ENCODE measurements at places on chromosomes 6 and 20.

- DNase-seq: no peak
Observed at GRCh38 chr20:14780508-14780907, 443.1 kb upstream of the FLRT3 start.

GRCh38 chr20:35502352-35502751 is 27.1 kb downstream of the C20orf173 start:
- DNase-seq: no peak

DNA sequence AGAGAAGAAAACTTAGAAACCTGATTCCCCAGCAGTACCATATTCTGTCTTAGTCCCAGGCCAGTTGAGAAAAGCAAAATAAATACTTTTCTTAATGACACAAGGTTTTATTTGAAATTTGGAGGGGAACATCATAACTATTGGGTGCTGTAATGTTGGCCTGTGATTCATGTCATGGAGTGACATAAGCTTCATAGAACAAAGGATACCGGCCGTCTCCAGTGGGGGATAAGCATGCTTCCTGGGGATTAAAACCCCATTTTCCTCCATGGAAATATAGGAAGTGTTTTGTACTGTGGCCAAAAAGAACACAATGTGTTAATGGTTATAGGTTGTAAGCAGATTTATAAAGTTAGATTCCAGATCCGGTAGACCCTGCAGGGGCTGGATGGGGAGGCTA is 18.0 kb downstream of the MTHFD1L start:
- no peak for DNase-seq

DNA sequence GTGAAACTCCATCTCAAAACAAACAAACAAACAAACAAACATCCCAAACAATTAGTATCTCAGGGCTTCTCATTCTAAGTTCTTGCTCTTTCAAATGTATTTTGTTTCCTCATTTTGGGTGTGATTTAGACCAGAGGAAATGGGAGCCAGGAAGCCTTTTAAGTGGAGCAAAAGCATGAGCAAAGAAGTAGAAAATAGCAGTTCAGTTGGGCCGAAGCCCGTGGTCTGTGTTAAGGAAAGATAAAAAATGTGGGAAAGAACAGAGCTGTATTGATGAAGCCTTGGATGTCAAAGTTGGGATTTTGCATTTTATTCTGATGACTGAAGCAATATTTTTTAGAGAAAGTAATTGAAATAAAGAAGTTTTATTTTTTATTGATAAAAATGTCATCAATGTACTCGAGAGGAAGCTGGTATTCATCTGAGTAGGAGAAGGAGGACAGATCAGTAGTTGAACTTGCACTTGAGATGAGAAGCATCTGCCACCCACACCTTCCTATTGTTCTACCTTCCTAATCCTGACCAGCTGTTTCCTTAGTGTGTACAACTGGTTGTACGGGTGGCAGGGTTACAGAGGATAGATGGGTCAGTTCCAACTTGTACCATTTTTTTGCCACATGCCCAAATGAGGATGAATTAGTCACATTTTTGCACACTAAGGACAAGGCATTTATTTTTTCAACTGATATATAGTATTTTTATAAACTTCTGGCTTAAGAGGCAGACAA is 56.1 kb downstream of the KIAA0408 start:
- DNase-seq: no peak

GRCh38 chr6:106546691-106547414 is 82.4 kb downstream of the RTN4IP1 start:
- no peak for DNase-seq

- no peak for DNase-seq
Observed at GRCh38 chr20:54002056-54002575, 68.3 kb downstream of the BCAS1 start.

- DNase-seq: no peak
Observed at GRCh38 chr6:118252474-118252873, 295.6 kb upstream of the PLN start.

DNA sequence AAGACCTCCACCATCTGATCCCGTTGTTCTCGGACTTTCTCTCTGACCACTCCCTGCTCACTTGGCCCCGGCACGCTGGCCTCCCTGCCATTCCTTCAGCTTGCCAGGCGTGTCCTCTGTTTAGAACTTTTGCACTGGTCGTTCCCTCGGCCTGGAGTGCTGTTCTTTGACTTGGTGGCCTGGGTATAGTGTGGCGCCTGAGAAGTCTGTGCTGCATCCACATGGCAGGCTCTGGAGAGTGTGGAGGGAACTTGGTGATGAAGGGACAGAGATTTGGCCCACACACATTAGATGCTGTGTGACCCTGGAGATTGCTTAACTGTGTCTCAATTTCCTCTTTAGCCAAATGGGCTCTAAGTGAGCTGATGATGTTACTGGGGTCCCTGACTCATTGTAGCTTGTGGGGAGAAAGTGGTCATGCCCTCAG is 13.0 kb upstream of the TGM2 start:
- DNase-seq: no peak

DNA sequence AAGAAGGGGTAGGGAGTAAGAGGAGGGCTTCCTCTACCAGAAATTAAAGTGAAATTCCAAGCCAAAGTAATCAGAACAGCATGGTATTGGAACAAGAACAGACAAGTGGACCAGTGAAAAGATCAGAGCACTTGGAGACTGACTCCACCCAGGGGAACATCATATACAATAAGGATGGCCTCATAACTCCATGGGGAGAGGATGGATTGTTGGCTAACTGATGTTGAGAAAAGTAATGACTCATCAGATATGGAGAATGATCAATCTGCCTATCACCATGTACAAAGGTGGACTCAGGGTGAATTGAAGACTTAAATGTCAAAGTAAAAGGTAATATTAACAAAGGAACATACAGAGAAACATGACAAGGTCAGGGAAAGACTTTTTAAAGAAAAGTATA is 12.8 kb downstream of the SLC22A3 start:
- DNase-seq: no peak

GRCh38 chr6:39303425-39304153 is 10.6 kb downstream of the KCNK17 start:
- no peak for DNase-seq

- no peak for DNase-seq
Observed at GRCh38 chr6:119328254-119328653, 21.3 kb downstream of the MAN1A1 start.

- no peak for DNase-seq
Observed at GRCh38 chr20:57526087-57526884, 1.3 kb upstream of the CTCFL start.

All from CD8-positive, alpha-beta memory T cell (primary cell).